Activated naive CD8-positive, alpha-beta T cell treated with anti-CD3 and anti-CD28 coated beads, Interleukin-2, amount 10 ng/mL, durations not matched to agents 7 days and 5 days (primary cell): ENCODE measurements at places on chromosomes 3 and 15. TPM values are rescaled to one million over a fixed set of nuclear protein-coding genes. Genes with fewer than 3 reads are reported as not detected.

CCDC39 gene
- not detected for total RNA-seq

GRCh38 chr3:64008487-64009351, 14.6 kb downstream of the PSMD6 start:
- no peak for DNase-seq

GRCh38 chr3:187983484-187984124, 170.4 kb upstream of the LPP start:
- no peak for DNase-seq

EOGT gene
- total RNA-seq = 14.7 TPM

GRCh38 chr15:37199545-37199944, 99.2 kb upstream of the MEIS2 start:
- DNase-seq = no peak

DNA sequence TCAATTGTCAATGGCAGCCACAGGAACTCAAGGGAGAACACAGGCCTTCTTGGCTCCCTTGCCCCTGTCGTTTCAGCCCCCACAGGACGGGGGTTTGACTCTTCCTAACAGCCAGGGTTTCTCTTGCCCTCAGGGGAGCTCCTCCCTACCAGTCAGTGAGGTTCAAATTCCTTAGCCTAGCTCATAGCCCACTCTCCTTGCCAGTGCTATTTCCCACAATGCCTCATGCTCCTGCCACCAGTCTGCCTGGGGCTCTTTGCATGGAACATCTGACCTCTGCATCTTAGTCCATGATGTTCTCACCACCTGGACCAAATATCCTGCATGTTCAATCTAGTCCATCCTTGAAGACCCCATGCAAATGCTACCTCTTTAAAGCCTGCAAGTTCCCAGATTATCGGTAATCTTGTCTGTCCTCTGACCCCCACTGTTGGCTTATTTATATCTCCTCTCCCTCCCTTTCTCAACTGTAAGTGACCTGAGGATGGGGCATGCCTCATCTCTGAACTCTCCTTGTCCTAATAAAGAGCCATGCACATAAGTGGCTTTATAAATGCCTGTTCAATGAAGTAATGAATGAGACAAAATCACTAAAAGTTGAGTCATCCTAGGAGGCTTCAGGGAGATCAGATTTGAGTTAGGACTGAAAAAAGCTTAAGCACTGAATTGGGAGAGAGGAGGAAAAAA, 78.0 kb downstream of the MYO1E start:
- DNase-seq = no peak

DNA sequence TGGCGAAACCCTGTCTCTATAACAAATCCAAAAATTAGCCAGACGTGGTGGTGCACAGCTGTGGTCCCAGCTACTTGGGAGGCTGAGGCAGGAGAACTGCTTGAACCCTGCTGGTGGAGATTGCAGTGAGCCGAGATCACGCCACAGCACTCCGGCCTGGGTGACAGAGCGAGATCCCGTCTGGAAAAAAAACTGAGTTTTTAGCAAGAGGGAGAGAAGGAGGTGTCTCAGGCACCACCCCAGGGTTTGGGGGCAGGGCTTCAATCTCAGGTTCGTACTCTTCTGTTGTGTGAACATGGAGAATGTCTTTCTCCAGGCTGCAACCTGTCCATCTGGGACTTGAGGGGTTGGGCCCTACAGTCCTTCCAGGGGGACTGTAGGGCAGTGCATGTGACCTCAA, 2.7 kb downstream of the CHRNA3 start:
- no peak for DNase-seq

GRCh38 chr3:158330870-158331269, 221.0 kb downstream of the RSRC1 start:
- no peak for DNase-seq

DNA sequence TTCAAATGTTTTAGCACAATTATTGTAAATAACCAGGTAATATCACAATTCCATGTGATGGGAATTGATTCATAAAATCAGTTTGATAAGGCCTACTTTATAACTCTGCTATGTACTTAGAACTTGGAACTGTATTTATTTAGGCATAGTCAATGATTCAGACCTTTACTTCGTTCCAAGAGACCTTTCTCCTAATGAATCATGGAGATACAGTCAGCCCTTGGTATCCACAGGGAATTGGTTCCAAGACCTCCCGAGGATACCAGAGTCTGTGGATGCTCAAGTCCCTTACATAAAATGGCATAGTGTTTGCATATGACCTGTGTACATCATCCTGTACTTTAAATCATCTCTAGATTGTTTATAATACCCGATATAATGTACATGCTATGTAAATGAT, 60.8 kb upstream of the UMPS start:
- no peak for DNase-seq

DNA sequence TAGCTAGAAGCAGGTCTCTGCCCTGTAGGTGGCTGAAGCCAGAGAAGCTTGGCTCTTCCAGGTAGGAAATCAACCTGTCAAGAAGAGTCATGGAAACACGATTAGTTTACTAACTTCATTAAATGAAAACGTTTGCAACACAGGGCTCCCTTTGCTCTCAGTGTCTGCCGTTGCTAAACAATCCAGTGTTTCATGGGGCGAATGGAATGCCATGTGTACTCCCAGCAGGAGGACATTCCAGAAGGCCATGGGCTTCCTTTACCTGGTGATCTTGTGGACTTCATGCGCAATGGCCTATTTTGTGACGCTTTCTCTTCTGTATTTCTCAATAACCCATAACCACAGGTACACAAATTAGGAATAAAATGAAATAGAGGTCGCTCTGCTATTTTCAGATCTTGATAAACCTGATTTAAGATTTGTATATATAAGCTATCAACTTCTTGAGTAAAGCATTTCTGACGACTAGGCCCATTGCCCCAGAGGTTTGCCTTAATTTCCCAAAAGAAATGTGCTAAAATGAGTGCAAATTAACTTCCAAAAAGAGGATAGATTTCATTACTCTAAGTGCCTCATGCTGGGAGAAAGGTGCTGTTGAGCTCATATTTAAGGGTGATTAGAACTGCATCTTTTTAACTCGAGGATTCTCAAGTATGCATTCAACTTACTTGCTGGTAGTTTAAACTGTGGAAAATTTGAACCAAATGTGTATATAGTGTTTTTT, 171.0 kb downstream of the EPHA3 start:
- DNase-seq = no peak

GRCh38 chr3:73719861-73720260, 95.1 kb upstream of the PDZRN3 start:
- no peak for DNase-seq

GRCh38 chr15:73391128-73391872, 22.5 kb upstream of the HCN4 start:
- DNase-seq = no peak

PRKAR2A gene
- 37.6 TPM for total RNA-seq

UROC1 gene
- not detected for total RNA-seq

GRCh38 chr3:72675243-72675642, 173.0 kb downstream of the SHQ1 start:
- no peak for DNase-seq

GRCh38 chr3:133776794-133777438, 28.7 kb upstream of the SRPRB start:
- no peak for DNase-seq

DNA sequence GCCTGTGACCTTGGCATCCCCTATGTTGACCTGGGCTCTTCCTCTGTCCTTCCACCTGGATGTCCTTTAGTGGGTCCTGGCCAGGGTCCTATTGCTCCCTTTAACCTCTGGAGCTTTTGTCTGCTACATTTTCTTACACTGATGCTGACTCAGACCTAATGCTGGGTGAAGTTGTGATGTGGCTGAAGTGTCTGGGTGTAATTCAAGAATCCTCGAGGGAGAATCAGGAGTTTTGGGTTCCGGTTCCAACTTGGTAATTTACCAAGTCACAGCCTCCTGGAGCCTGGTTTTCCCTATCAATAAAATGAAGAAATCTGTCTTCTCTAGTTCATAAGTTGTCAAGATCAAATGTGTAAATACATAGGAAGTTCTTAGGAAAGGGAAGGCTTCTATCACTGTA, 25.6 kb downstream of the CEP19 start:
- DNase-seq = no peak

DNA sequence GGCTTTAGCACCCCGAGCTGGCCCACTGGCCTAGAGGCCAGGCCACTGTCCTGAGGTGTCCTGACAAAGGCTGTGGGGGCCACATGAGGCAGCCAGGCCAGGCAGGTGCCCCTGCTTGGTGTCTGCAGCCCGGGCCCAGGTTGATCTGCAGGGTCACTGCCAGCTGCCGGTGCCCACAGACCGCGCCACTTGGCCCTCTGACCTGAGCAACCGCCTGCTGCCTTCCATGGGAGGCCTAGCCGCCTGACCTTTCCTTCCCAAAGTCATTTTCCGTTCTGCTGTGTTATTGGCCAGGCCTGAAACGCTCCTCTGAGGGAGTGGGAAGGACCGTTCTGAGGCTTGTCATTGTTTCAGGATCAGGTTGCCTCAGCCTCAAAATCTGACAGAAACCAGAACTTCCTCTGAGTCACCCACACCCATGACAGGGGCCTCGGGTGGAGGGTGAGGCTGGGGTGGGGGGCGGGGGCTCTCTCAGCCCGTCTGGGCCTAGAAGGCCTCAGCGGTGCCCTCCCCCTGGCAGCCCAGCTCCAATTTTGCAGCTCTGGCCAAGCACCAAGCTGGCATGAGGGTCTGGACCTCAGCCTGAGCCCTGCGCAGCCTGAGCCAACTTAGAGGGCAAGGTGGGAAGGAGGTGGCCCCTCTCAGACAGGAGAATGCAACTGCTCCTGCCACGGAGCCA, 140.7 kb upstream of the MEF2A start:
- DNase-seq = peak; percentile 66

DNA sequence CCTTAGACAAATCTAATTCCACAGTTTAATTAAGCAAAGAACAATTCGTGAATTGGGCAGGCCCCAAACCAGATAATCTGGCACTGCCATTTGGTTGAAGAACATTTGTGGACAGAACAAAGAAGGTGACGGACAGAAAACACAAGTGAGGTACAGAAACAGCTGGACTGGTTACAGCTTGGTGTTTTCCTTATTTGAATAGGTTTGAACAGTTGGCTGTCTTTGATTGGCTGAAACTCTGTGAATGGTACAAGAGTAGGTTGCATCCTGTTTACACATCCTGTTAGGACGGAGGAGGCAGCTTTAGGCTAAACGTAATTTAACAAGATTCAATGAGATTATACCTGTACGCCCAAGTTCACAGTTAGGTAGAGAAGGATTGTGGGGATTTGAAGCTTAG, 114.4 kb downstream of the LPP start:
- DNase-seq = no peak

FLNB gene
- total RNA-seq = 14.6 TPM

DNA sequence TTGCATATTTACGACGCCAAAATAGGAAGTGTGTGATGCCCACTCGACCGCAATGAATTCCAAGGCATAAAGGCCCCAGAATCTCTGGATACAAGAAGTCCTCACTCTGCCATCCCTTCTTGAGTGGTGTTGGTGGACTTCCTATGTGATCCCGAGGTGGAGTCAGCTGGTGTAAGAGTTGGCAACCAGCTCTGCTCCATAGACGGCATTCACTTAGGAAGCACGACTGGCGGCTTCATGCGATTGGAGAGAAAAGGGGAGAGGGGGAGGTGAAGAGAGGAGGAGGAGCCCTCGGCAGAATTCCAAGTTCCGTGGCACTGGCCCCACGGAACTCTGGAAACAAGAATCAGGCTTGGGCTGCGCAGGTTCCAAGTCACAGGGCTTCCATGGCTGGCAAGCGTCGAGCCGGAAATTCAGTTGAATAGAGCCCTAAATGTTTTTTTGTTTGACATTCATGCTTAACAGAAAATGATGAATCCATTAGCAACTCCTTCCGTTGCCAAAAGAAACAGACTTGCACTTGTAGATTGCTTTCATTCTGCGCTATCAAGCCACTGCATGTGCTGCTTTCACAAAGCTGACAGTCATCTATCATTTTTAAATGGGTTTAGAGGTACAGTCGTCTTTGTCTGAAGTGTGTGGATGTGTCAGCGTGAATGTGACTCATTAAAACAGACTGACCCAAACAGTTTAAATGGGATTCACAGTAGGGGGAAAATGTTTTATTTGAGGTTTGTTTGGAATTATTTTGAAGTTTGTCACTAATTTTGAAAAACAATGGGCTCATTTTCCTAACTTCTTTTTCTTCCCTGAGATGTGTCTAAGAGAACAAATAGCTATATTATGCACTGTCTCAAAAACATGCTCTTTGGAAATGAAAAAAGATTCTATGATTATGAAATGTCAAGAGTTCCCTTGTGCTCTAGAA, 428.3 kb upstream of the ATP11B start:
- no peak for DNase-seq

PAQR9 gene
- total RNA-seq = not detected

- no peak for DNase-seq
Measured at GRCh38 chr3:65344444-65344843, 656.6 kb upstream of the ADAMTS9 start.

PLA2G4D gene
- total RNA-seq = not detected

CAMKV gene
- not detected for total RNA-seq

- no peak for DNase-seq
Measured at GRCh38 chr15:74208496-74208895, 5.9 kb upstream of the STRA6 start.
